NCI-H2029 treated with DMSO at 0.1 percent for 48 hours (cell line): ENCODE measurements at places on chromosomes 5 and 9.

- no peak for DNase-seq
These were observed 38.9 kb upstream of the IFNK start for GRCh38 chr9:27485158-27485557.

DNA sequence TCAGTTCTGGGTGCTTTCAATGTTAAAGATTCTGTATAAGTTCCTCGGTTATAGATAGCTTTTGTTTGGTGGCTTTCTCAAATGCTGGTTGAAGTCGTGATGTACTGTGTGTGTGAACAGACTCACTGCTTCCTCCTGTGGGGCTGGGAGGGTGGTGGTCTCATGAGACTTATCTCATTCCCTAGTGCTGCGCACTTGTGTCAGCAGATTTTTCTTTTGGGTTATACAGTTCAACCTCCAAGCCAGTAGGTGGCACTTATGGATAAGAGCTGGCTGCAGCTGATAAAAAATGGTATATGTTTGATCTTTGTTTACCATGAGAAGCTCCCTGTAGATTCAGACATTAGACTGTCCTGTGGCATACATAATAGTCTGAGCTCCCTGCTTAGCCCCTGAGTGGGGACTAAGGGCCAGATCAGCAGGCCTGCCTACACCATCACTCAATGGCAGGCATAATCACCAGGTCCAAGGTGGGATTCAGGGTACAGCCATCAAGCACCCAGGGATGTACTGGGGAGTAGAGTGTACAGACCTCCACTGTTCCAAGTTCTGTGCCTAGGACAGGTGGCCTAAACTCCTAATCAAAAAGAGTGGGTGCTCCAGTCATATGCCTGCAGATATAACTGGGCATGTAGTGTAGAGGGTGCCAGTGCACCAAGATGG, 174.2 kb downstream of the OXCT1 start:
- no peak for DNase-seq

DNA sequence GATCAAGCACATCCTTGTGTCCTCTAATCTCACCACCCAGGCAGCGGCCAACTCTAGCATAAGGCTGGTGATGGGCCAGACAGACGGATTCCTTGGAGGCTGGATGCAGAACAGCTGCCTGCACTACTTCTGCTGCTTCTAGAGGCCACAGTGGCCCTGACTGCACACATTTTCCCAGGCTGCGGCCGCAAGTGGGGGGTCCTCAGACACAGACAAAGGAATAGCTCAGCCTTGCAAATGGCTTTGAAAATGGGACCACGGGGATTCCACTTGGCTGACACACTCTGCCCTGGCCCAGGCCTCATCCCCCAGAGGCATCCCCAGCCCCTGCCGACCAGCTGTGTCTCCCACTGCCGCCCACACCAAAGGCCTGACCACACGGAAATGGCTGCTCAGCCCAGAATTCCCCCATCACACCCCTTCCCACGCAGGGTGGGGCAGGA, 540.8 kb downstream of the BNC2 start:
- DNase-seq = no peak

GRCh38 chr5:24232041-24232440, 412.7 kb downstream of the CDH10 start:
- no peak for DNase-seq

DNA sequence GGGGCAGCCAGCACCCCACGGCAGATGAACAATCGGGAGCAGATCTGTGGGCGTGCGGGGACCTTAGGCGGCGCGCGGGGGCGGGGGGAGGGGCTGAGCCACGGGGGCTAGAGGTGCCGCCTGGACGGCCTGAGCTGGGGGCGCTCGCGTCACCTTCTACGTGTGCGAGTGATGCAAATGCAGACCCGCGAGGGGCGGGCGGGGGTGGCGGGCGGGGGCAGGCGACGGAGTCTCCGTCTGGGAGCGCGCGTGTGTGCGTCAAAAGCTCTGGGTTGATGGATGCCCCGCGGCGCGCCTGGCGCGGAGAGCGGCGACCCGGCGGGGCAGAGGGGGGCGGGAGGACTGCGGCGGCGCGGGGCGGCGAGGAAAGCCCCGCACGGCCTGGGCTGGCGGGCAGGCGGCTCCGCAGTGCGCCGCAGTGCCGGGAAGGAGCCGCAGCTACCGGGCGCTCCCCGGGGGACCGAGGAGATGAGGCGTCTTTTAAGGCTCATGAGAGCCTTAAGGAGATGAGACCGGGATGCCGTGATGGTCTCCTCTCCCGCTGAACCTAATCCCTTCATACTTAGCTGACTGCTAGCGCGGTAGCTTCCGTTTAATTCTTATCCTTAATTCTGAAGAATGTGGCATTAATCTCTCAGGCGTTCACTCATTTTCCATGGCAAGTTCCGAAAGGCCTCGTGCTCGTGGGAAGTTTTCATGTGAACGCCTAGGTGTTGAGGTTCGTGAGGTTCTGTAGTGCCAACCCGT, 1.5 kb downstream of the SV2C start:
- DNase-seq = no peak

DNA sequence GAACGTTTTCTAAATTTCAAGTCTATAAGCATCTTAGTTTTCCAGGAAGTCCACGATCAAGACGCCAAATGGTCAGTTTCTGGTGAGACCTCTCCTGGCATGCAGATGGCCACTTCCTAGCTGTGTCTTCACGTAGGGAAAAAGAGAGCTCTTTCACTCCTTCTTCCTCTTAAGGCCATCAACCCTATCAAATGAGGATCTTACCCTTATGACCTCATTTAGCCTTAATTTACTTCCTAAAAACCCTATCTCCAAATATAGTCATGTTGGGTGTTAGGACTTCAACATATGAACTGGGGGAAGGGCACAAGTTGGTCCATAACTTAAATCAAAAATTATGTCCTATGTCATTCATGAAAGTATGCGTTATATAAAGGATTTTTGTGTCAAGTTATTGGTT, 229.5 kb downstream of the ARL15 start:
- no peak for DNase-seq

DNA sequence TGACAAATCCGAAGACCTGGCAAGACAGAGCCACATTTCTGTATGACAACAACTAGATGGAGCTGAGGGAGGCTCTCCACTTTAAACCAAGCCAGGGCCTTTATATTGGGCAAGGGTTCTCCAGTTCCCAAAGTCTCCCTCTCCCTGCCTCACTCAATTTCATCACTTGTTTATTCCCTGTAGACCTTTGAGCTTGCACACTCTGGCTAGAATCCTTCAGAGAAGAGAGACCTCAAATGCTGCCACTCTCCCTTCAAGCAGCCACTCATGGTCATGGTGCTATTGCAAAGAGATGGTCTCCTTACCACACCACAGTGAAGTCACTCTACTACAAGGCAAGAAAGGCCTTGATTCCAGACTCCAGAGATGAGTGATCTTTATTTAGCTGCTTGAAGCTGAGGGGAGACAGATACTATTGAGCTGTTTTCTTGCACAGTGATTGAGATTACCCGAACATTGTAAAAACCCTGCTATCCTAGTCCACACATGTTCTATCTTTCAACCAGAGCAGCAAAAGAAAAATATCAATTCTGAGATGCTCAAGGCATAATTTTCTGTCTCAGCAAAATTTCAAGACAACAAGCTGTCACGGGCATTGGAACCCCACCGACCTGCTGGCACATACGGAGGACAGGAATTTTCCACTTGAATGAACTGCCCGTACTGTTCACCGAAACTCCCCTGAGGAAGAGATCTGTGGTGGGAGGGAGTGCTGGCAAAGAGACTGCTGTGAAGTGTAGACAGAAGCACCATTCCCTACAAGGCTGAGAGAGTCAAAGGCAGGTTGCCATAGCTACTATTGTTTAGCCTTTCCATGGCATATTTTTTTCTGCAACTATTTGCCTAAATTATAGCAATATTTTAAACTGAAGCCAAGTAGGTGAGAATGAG, 81.1 kb downstream of the CDO1 start:
- DNase-seq = no peak
